ENCODE measurements at places on chromosomes 13 and 19. TPM values are rescaled to one million over a fixed set of nuclear protein-coding genes. Genes with fewer than 3 reads are reported as not detected.

The PRTN3 gene
- not detected for total RNA-seq

The SLC5A5 gene
- total RNA-seq = not detected

The RNF17 gene
- total RNA-seq = 16.4 TPM

The ZNF584 gene
- total RNA-seq = 19.4 TPM

The SIGLEC14 gene
- total RNA-seq = 8.0 TPM

The PABPC3 gene
- 4.5 TPM for total RNA-seq

The JAK3 gene
- total RNA-seq = 10.1 TPM

The RASAL3 gene
- total RNA-seq = 4.3 TPM

The CNMD gene
- total RNA-seq = 5.6 TPM

DNA sequence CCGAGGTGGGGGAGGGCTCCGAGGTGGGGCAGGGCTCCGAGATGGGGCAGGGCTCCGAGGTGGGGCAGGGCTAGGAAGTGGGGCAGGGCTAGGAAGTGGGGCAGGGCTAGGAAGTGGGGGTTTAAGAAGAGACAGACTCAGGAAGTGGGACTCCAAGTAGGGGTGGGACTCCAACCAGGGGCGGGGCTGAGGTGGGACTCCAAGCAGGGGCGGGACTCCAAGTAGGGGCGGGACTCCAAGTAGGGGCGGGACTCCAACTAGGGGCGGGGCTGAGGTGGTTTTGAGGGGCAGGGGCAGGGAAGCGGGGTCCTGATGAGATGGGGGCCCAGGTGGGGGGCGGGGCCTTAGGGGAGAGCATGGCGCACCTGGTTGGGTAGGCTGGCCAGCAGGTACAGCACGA is 13.6 kb downstream of the CFD start:
- no peak overlapping the region for H3K4me3 ChIP-seq
- DNase-seq = no peak
- H3K4me1 ChIP-seq = no peaks in the 10 kb centered on the region
- H3K27ac ChIP-seq = no peak overlapping the region
- no peaks in the 10 kb centered on the region for H3K27me3 ChIP-seq

- H3K36me3 ChIP-seq = no peaks in the 10 kb centered on the region
- H3K27me3 ChIP-seq = no peaks in the 10 kb centered on the region
- H3K27ac ChIP-seq = no peak overlapping the region
- no peak for DNase-seq
- H3K4me3 ChIP-seq = no peak overlapping the region
Measured at GRCh38 chr19:47619763-47620162, 10.8 kb downstream of the BICRA start.

- no peaks in the 10 kb centered on the region for H3K36me3 ChIP-seq
- no peaks in the 10 kb centered on the region for H3K27me3 ChIP-seq
- H3K4me1 ChIP-seq = no peaks in the 10 kb centered on the region
- H3K27ac ChIP-seq = no peak overlapping the region
- no peak overlapping the region for H3K4me3 ChIP-seq
Measured at GRCh38 chr19:49470615-49470978, 3.4 kb upstream of the FLT3LG start.

GRCh38 chr19:48190288-48190884 is 19.9 kb downstream of the ZSWIM9 start:
- no peak overlapping the region for H3K27ac ChIP-seq
- no peaks in the 10 kb centered on the region for H3K36me3 ChIP-seq
- no peaks in the 10 kb centered on the region for H3K4me1 ChIP-seq
- no peaks in the 10 kb centered on the region for H3K27me3 ChIP-seq
- H3K4me3 ChIP-seq = no peak overlapping the region

DNA sequence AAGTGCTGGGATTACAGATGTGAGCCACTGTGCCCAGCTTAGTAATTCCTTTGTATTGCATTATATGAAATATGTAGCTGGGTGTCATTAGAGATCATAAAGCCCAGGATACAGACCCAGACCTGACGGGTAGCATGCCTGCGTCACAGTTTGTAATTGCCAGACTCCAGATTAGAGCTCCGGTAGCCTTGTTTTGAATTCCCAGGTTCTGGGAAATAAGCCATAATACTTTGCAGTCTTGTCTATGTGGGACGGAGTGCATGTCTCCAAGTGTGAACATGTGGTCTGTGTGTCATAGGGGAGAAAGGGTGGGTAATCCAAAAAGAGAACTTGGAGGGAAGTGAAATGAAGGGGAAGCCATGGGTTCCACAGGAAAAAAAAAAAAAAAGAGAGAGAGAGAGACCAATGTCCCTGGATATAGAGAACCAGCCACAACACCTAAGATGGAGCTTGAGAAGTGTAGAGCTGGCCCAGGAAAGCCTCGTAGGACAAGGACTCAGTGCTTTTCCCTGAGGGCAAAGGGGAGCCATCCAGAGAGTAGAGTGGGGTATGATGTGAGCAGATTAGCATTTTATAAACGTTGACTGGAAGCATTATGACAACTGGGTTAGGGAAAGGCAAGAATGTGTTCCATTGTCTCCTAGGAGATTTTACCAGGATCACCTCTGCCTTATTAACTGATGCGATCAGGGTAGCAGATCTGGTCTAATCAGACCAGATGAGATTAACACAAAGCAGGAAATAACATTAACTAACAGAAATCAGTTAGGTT is 2.6 kb downstream of the ZSCAN4 start:
- H3K27ac ChIP-seq = no peak overlapping the region
- no peak overlapping the region for H3K4me3 ChIP-seq
- DNase-seq = no peak
- no peaks in the 10 kb centered on the region for H3K4me1 ChIP-seq
- no peaks in the 10 kb centered on the region for H3K27me3 ChIP-seq
- H3K36me3 ChIP-seq = no peaks in the 10 kb centered on the region

DNA sequence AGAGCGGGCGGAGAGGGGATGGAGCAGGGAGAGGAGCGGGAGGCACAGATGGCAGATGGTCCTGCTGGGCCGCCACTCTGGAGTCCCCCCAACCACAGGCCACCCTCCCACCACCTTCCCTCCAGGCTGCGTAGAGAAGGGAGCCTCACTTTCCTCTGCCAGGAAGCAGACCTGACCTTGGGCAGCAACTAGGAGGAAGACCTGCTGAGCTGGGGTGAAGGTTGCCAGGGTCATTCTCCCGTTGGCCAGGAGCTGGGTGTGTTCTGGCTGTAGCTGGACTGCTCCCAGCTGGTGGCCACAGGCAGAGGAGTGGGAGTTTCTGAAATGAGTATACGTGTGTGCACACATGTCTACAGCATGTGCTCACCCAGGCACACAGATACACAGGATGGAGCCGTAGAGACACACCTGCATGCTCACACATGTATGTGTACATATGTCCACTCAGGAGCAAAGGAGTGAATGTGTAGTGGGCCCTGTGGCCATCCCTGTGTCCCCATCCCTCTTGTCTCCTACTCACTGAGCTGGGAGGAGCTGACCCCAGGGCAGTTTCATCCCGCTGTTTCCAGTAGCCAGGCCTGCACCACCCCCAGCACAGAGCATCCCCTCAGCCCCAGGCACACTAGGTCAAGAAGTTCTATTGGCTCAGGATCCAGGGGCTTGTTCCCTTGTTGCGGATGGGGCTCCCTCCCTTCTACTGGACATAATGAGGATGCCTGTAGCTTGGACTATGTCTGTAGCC is 53.0 kb downstream of the CHST8 start:
- no peak overlapping the region for H3K27ac ChIP-seq
- no peaks in the 10 kb centered on the region for H3K36me3 ChIP-seq
- no peaks in the 10 kb centered on the region for H3K4me1 ChIP-seq
- DNase-seq = no peak

- no peak overlapping the region for H3K27ac ChIP-seq
- no peak for DNase-seq
- H3K36me3 ChIP-seq = no peaks in the 10 kb centered on the region
- H3K27me3 ChIP-seq = no peaks in the 10 kb centered on the region
- no peak overlapping the region for H3K4me3 ChIP-seq
Measured at GRCh38 chr19:2608602-2608922, 93.9 kb downstream of the GNG7 start.

- H3K4me1 ChIP-seq = no peaks in the 10 kb centered on the region
- H3K27me3 ChIP-seq = no peaks in the 10 kb centered on the region
- no peak for DNase-seq
- H3K36me3 ChIP-seq = no peaks in the 10 kb centered on the region
- no peak overlapping the region for H3K4me3 ChIP-seq
- H3K27ac ChIP-seq = no peak overlapping the region
Measured at GRCh38 chr13:113550453-113550852, 34.1 kb upstream of the TFDP1 start.

- H3K27ac ChIP-seq = no peak overlapping the region
- no peaks in the 10 kb centered on the region for H3K4me1 ChIP-seq
- no peak for DNase-seq
- H3K27me3 ChIP-seq = no peaks in the 10 kb centered on the region
Measured at GRCh38 chr19:8045872-8046568, 6.5 kb upstream of the CCL25 start.

GRCh38 chr13:55761986-55762385 is 1378.7 kb upstream of the PRR20A start:
- H3K27me3 ChIP-seq = no peaks in the 10 kb centered on the region
- H3K36me3 ChIP-seq = no peaks in the 10 kb centered on the region
- DNase-seq = no peak

DNA sequence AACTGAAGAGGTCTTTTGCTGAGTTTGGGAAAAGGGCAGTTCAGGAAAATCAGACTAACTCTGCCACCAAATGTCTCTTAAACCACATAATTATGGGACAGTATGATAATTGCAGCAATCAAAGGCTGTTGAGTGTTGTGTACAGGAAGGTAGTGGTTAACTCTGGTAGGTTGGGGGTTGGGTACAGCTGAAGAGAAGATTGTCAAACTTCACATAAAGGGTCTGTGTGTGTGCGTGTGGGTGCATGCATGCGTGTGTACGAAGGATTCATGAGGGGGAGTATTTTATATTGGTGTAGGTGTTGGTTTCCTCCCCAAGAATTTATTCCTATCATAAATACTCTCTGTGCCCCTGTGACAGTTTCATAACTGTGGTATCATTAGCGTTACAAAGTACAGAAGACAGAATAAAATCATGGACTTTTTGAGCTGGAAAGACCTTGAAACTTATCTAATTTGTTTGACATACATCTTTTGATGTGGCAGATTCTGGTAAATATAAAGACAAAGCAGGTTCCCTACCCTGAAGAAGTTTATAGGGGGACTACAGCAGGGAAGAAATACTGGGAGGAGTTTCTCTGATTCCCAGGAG is 94.1 kb downstream of the PCCA start:
- H3K4me3 ChIP-seq = no peak overlapping the region
- no peak overlapping the region for H3K27ac ChIP-seq
- DNase-seq = no peak
- no peaks in the 10 kb centered on the region for H3K36me3 ChIP-seq
- no peaks in the 10 kb centered on the region for H3K4me1 ChIP-seq

- H3K27ac ChIP-seq = no peak overlapping the region
- H3K4me1 ChIP-seq = no peaks in the 10 kb centered on the region
- peaks cover 6% of the 10 kb centered on the region for H3K36me3 ChIP-seq
- no peak for DNase-seq
- no peaks in the 10 kb centered on the region for H3K27me3 ChIP-seq
Measured at GRCh38 chr13:106498158-106498557, 37.3 kb downstream of the EFNB2 start.

- H3K27me3 ChIP-seq = no peaks in the 10 kb centered on the region
- H3K36me3 ChIP-seq = no peaks in the 10 kb centered on the region
- no peak for DNase-seq
- peak overlapping the region; percentile 59 for H3K27ac ChIP-seq
- H3K4me3 ChIP-seq = no peak overlapping the region
- H3K4me1 ChIP-seq = no peaks in the 10 kb centered on the region
Measured at GRCh38 chr13:41751277-41751676, 209.6 kb downstream of the VWA8 start.

GRCh38 chr13:23716401-23716800 is 146.2 kb downstream of the TNFRSF19 start:
- no peak overlapping the region for H3K27ac ChIP-seq
- H3K27me3 ChIP-seq = no peaks in the 10 kb centered on the region
- peak overlapping the region; percentile 9 for H3K4me3 ChIP-seq
- DNase-seq = no peak

DNA sequence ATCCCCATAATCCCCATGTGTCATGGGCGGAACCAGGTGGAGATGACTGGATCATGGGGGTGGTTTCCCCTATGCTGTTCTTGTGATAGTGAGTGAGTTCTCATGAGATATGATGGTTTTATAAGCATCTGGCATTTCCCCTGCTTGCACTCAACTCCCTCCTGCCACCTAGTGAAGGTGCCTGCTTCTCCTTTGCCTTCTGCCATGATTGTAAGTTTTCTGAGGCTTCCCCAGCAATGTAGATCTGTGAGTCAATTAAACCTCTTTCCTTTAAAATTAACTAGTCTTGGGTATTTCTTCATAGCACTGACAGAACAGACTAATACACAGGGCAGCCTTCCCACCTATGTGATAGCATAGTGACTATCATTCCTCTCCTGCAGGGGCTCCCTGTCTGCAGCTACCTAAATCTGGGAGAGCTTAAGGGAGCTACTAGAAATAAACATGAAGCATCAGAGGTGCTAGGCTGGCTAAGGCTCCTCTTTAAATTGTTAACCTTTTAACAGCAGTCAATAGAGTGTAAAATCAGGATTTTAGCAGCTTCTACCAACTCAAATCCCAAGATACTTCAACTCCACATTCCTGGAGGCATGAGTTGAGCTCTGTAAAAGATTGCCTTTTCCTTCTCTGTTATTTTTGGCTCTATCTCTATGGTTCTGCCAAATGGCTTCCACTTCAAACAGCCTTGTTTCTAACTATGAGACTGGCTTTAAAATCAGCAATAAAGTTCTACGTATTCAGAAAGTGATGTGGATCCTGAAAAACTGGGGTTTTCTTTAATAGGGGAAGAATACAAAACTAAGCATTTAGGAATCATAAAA is 112.3 kb downstream of the VWA8 start:
- H3K27ac ChIP-seq = no peak overlapping the region
- no peaks in the 10 kb centered on the region for H3K27me3 ChIP-seq
- no peaks in the 10 kb centered on the region for H3K4me1 ChIP-seq
- H3K36me3 ChIP-seq = no peaks in the 10 kb centered on the region
- no peak for DNase-seq

Measured in prostate gland (tissue), 2 donors.